ENCODE measurements at places on chromosomes 16 and 17. TPM values are rescaled to one million over a fixed set of nuclear protein-coding genes. Genes with fewer than 3 reads are reported as not detected.

The SLC22A31 gene
- total RNA-seq = 33.8 TPM

DNA sequence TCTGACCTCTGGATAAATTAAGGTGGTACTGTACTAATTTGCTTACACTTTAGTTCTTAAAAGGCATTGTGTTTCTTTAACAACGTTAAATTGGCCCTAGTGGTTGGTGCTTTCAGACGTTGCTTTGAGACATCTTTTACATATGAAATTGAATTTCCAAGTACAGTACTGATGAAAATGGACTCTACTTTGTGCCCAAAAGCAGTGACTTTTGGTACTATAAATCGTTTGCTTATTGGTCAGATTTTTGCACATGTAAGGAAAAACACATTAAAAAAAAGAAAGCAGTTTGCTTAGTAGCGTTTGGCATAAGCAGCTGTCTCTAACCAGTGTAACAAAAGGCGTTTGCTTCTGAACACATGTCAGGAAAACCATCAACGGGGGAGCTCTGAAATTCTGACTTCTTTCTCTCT is 139.6 kb downstream of the CDK5R1 start:
- DNase-seq = no peak

The EVPLL gene
- total RNA-seq = not detected

DNA sequence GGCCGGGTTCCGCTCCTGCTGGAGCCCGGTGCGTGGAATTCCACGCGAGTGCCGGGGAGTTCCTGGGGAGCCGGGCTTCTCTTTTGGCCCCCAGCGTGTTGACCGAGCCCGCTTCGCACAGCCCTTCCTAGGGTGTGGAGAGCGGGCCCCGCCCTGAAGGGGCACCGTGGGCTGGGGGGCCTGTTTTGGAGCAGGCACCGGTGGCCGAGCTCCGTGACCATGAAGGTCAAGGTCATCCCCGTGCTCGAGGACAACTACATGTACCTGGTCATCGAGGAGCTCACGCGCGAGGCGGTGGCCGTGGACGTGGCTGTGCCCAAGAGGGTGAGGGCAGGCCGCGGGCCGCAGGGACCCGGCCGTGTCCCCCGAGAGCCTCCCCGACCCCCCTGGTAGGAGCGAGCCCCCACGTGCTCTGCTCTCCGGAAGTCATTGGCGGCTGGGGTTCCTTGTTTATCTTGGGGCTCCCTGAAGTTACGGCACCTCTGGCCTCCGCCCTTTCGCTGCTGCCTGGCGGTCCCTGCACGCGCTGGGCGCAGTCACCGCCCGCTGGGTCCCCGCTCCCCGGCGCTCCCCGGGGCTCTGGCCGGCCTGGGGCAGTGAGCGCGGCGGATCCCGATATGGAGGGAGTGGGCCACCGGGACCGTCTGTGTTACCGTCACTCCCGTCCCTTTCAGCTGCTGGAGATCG is 528 bp downstream of the HAGHL start:
- DNase-seq = no peak

DNA sequence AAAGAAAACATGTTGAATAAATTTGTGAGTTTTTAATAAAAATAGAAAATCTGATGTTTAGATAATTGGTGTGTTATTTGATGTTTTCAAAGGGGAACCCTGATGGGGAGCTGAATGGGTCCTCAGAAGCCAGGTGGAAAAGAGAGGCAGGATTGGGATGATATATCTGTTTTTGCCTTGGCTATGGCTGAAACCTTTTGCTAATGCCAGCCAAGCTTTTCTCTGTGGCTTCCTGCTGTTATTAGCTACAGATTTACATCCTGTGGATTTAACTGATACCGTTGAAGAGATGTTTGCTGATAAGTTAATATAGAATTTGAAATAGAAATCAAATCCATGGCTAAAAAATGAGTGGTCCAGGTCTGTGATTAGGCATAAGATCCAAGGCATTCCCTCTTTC is 4.2 kb upstream of the AATF start:
- no peak for DNase-seq

DNA sequence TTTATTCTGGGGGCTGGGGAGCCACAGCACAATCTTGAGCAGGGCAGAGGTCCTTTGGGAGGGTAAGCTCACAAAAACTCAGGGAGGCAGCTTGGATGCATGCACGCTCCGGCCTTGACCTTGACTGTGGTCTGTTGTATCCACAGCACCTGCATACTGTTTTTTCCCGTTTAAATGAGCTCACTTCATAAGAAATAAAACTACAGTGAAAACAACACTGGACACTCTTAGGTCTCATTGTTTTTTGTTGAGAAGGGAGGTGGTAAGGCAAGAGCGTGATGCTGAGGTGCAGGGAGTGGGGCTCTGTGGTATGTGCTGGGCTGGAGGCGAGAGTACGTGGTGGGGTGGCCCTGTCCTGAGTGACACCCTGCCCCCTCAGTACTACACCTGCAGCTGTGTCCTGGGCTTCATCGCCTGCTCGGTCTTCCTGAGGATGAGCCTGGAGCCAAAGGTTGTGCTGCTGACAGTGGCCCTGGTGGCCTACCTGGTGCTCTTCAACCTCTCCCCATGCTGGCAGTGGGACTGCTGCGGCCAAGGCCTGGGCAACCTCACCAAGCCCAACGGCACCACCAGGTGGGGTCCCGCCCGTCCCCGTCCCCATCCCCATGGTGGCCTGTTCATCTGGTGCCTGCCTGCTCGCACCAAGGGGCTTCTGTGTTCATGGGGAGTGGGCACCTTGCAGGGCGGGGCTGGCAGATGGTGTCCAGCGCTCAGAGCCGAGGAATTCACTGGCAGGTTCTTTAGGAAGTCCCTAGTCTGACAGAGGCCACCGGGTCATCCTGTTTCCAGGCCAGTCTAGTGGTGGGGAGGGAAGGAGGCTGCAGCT is 44.2 kb downstream of the ADCY7 start:
- DNase-seq = no peak

The MFAP4 gene
- 25.5 TPM for total RNA-seq

- DNase-seq = no peak
Measured at GRCh38 chr16:2734844-2735515, 15.0 kb upstream of the PRSS27 start.

GRCh38 chr17:46785696-46786095 is 32.8 kb downstream of the WNT3 start:
- no peak for DNase-seq

GRCh38 chr17:17535957-17536356 is 39.8 kb upstream of the RASD1 start:
- DNase-seq = peak; percentile 76
